ENCODE measurements at places on chromosomes 4 and X. TPM values are rescaled to one million over a fixed set of nuclear protein-coding genes. Genes with fewer than 3 reads are reported as not detected.

CXCL13 gene
- polyA plus RNA-seq: not detected

GAGE1 gene
- not detected for polyA plus RNA-seq

CT83 gene
- not detected for polyA plus RNA-seq

EBP gene
- 117 TPM for polyA plus RNA-seq

MXRA5 gene
- 0.70 TPM for polyA plus RNA-seq

USP11 gene
- polyA plus RNA-seq: 65.6 TPM

DGAT2L6 gene
- not detected for polyA plus RNA-seq

FAM241A gene
- polyA plus RNA-seq: 4.9 TPM

UGT2B10 gene
- polyA plus RNA-seq: not detected

ARHGEF6 gene
- 37.9 TPM for polyA plus RNA-seq

HGFAC gene
- polyA plus RNA-seq: 1.1 TPM

MYOZ2 gene
- polyA plus RNA-seq: 0.60 TPM

DACH2 gene
- 0.39 TPM for polyA plus RNA-seq

CCKAR gene
- not detected for polyA plus RNA-seq

IL21 gene
- not detected for polyA plus RNA-seq

SYN1 gene
- polyA plus RNA-seq: 12.6 TPM

PDE6B gene
- polyA plus RNA-seq: 2.3 TPM

ADH1A gene
- 0.15 TPM for polyA plus RNA-seq

IL2 gene
- not detected for polyA plus RNA-seq

NKX3-2 gene
- polyA plus RNA-seq: 0.10 TPM

SRPX gene
- polyA plus RNA-seq: 108 TPM

CCDC149 gene
- 19.6 TPM for polyA plus RNA-seq

PHOX2B gene
- not detected for polyA plus RNA-seq

RIBC1 gene
- 2.1 TPM for polyA plus RNA-seq

BMP3 gene
- polyA plus RNA-seq: 7.8 TPM

MND1 gene
- polyA plus RNA-seq: 0.59 TPM

ANXA5 gene
- polyA plus RNA-seq: 238 TPM

Measured in ovary (tissue), 10 donors.